ENCODE measurements at places on chromosomes 7 and 10.

GRCh38 chr7:917255-918117 lies 37.0 kb downstream of the ADAP1 start:
- DNase-seq: no peak

DNA sequence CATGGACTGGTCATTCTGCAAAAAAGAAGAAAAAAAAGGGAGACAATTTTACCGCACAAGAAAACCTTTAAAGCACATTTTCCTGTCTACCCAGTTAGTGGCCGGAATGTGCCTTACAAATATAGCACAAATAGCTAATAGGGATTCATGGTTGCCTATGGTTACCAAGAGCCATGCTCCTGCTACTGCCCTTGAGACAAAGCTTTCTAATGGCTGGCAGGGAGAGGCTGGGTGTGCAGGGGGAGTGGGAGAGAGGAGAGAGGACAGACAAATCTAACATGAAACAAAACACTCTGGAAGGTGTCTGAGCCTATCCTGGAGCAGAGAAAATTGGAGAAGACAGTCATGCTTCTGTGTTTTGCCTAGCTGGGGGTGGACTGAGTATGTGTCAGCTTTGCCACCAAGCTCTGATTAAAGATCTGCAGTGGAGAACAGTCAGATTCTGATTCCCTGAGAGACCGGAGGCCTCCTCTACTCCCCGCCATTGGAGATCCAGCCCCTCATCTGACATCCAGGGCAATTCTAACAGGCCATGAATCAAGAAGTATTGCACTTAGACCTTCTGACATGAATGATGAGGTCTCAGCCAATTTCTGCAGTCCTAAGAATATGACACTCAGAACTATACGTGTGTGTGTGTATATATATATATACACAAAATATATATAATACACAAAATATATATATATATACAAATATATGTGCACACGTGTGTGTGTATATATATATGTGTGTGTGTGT lies 80.2 kb downstream of the PRTFDC1 start:
- no peak for DNase-seq

DNA sequence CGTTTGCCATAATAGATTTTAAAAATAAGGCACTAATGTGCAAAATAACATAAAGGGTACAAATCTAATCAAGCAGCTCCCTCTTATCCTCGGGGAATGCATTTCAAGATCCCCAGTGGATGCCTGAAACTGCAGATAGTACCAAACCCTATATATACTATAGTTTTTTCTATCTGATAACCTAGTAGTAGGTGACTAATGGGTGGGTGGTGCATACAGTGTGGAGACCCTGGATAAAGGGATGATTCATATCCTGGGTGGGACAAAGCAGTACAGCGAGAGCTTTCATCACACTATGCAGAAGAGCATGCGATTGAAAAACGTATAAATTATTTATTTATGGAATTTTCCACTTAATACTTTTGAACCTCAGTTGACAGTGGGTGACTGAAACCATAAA lies 464.5 kb downstream of the GRID1 start:
- no peak for DNase-seq

- DNase-seq: no peak
These were observed 13.7 kb upstream of the ANKRD22 start for GRCh38 chr10:88865281-88865876.

DNA sequence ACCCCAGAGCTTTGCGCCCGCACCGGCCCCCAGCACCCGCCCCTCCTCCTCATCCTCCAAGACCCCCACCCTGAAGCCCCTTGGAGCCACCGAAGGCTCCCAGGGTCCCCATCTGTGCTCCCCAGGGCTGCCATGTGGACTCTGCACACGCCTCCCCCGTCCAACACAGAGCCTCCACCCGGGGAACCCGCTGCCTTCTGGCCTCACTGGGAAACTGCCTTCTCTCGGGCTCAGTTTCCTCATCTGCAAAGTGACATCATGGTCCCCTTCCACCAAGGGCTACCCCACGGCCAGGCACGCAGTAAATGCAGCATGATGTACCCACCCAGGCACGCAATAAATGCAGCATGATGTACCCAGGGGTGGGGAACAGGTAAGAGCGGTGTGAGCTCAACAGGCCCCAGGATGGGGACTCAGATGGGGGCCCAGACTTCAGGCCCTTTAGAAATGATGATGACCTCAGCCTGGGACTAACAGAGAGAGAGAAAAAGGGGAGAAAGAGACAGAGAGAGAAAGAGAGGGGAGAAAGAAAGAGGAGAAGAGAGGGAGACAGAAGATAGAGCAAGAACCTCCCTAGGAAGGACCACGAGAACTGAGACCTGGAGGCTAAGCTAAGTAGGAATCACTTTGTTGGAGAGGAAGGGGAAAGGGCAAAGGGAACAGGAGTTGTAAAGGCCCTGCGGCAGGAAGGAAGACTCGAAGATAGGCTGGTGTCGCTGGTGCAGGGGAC lies 2.5 kb upstream of the MICALL2 start:
- no peak for DNase-seq

DNA sequence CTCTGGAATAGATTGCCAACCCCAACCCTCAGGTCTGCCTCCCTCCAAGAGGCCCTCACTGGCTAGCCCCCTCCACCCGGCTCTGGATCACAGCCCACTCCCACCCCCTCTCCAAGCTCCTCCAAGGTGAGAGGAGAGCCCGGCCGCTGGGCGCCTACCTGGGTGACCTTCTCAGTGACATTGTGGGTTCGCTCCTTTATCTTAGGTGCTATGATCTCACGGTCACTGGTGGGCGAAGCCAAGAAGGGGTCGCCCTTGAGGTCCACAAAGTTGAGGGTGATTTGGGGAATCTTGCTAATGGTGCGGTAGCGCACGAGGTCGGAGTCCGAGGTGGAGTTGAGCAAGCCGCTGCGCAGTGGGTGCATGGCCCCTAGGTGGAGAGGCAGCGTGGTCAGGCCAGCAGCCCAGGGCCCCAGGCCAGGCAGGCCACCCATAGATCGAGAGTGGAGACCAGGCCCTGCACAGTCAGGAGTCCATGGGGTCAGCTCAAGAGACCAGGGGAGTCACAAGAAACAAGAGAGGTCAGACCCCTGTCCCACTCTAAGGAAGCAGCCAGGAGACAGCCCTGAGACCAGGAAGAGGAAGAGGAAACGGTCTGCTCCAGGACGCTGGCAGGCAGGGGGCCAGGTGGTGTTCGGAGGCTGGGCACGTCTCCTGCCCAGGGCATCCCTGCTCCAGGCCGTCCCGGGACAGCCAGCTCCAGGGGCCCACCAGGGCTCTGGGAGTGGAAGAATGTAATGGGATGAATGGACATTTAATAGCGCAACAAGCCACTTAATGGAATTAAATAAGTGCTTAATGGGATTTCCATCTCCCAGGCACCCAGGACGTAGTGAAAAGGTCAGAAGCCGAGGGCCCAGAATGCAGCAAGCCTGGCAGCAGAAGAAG lies 20.7 kb downstream of the KCNH2 start:
- no peak for DNase-seq

GRCh38 chr10:24254180-24254579 lies 45.2 kb downstream of the KIAA1217 start:
- DNase-seq: no peak

- no peak for DNase-seq
These were observed 66.6 kb downstream of the PCLO start for GRCh38 chr7:83096065-83096580.

DNA sequence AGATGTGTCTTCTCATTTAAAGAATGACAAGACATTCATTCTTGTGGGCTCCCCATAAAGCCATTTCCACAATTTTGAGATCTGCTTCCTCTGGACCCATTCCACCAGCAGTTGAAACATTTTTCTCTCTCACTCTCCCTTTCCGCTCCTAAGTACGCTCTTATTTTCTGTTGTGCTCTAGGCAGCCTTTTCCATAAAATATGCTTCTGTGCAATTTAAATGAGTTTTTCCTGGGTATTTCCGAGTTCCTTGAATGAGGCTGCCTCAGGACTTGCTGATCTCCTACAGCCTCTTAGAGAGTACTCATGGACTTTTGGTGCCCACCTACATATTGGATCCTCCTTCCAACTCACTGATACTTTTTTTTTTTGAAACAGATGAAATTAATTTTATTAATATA lies 23.6 kb upstream of the AKR1D1 start:
- no peak for DNase-seq

DNA sequence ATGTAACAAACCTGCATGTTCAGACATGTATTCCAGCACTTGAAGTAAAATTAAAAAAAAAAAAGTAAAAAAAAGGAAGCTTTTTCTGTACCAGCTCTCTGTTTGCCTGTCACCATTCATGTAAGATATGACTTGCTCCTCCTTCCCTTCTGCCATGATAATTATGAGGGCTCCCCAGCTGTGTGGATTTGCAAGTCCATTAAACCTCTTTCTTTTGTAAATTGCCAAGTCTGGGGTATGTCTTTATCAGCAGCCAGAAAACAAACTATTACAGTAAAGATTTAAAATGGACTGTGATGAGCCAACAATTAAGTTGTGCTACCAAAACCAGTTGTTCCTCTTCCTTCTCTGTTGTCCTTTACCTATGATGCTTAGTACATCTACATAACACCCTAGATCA lies 619.6 kb downstream of the ARL4A start:
- no peak for DNase-seq

- DNase-seq: no peak
These were observed 220.5 kb downstream of the TCERG1L start for GRCh38 chr10:131090761-131091661.

DNA sequence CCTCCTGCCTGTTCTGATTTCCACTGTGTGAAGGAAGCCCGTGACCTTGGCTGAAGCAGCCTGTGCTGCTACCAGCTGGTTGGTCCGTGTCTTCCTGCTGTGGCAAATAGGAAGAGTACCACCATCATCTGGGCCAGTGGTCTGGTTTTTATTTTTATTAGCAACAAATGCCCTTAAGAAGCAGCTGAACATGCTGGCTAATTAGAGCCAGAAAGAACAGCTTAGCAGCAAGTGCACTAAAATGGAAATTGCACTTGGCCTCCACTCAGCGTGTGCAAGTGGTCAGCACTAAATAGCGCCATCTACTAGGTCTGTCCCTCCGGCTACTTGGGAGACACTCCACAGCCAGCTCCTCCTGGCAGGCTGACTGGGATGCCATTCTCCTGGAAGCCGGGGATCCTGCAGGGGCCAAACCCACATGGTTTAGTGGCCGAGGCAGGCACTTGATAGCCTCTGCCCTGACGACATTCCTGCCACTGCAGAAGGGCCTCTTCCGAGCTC lies 690.3 kb upstream of the FOXK1 start:
- no peak for DNase-seq

- DNase-seq: no peak
These were observed 129.5 kb downstream of the OAT start for GRCh38 chr10:124288928-124289850.

GRCh38 chr7:80466636-80467035 lies 45.2 kb downstream of the GNAT3 start:
- DNase-seq: no peak

GRCh38 chr7:33596686-33597085 lies 308.7 kb upstream of the BMPER start:
- DNase-seq: no peak

DNA sequence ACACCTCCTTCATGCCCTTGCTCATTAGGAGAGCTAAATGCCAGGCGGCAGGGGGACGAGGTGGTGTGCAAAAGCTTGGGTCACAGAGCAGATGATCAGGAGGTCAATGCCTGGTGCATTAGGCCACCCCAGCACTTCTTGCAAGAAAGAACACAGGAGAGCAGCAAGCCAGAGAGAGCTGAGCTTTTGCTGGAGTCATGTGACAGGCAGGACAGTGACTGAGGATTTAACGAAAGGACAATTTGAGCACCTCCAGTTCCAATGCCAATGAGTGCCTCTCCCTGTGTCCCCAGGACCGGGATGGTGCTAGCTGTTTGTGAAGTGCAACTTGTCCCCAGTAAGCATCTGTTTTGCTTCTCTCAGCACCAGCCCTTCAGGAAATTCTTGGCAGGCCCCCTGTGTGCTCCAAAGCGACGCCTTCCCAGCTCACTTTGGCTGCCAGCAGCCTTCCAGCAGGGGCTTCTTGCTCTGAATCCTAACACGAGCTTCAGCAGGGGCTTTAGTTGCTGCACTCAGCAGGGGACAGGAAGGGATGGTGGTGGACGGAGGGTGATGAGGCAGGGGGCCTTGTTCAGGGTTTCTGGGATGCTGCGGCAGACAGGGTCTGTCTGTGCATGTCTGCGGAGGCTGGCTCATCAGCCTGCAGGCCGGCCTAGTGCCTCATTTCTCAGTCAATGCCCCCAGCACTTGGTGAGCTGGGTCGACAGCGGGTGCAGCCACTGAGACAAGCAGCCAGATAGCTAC lies 368.1 kb downstream of the RPS24 start:
- no peak for DNase-seq

- no peak for DNase-seq
These were observed 46.4 kb upstream of the PARD3 start for GRCh38 chr10:34861293-34862021.

DNA sequence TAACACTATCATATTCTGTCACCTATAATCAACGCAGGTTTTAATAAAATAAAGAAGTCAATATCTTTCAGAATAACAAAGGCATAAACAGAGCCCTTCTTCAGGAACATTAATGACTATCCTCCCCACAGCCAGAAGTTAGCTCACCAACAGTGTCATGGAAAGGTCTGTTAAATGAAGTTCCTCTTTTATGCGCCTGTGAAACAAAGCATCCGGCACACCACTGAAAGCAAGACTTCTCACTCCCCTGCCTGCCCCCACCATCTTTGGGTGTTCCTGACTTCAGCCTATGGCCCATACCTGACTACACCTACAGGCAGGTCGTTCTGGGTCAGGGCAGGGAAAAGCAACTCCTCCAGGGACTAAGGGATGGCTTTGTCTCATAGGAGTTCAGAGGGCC lies 205.4 kb downstream of the FANK1 start:
- DNase-seq: peak; percentile 45

DNA sequence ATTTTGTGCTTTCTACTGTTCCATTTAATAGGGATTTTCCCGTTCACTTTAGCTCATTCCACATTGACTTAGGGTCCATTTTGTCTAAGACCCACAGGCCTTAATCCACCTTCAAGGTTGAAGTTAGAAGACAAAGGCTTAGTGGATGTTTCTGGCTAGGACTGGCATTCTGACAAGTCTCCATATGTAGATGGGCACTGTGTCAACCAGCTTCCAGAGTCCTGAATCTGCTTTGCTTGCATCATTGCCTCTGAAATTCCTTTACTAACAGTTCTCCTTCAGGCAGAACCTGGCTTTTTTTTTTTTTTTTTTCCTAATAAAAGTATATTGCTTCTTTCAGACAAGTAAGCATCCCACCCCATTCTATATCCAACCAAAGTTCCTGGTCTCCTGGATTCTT lies 69.6 kb upstream of the PDCD4 start:
- no peak for DNase-seq

DNA sequence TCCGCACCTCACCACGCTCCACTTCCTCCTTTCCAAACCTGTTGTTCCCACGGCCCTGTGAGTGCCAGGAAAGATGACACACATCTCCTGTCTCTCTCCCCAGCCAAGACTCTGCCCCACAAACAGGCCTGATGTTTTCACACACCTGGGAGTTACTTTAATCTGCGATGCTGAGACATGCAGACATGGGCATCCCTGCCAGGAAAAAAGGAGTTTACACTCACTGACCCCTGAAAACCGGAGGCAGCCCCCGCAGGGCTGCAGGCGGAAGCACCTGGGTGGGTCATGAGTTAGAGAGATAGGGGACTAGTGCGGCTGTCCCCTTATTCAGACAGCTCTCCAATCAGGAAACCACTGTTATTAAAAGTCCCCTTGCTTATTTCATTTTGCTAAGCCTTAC lies 106.4 kb upstream of the CARD11 start:
- no peak for DNase-seq

Measured in GM20000 (cell line).